DMS153 (cell line): ENCODE measurements at places on chromosomes 6 and 20.

GRCh38 chr6:157985378-157986155 is 3.9 kb downstream of the SYNJ2 start:
- peak; percentile 61 for DNase-seq

- DNase-seq: peak; percentile 13
Measured at GRCh38 chr6:139973669-139974344, 599.4 kb upstream of the CITED2 start.

GRCh38 chr6:3422435-3423070 is 34.3 kb downstream of the SLC22A23 start:
- DNase-seq: no peak

DNA sequence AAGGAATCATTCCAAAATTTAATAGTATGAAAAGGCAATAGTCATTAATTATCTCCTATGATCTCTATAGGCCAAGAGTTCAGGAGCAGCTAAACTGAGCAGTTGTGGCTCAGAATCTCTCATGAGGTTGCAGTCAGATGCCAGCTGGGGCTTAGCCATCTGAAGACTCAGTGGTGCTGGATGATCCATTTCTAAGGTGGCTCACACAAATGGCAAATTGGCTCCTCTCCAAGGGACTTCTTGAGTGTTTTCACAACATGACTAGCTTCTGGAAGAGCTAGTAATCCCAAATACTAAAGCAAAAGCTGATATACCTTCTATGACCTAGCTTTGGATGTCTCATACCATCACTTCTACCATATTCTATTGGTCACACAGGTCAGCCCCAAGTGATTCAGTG is 104.2 kb downstream of the HAO1 start:
- DNase-seq: no peak
